Amygdala (tissue), 56 donors: ENCODE measurements at places on chromosomes 1 and 21.

- no peak for DNase-seq
These were observed 98.8 kb downstream of the RASAL2 start for GRCh38 chr1:178192686-178193085.

- DNase-seq = no peak
These were observed 77.5 kb downstream of the SLC45A1 start for GRCh38 chr1:8395433-8395866.

- no peak for DNase-seq
These were observed 278.9 kb downstream of the TGFB2 start for GRCh38 chr1:218624052-218624451.

DNA sequence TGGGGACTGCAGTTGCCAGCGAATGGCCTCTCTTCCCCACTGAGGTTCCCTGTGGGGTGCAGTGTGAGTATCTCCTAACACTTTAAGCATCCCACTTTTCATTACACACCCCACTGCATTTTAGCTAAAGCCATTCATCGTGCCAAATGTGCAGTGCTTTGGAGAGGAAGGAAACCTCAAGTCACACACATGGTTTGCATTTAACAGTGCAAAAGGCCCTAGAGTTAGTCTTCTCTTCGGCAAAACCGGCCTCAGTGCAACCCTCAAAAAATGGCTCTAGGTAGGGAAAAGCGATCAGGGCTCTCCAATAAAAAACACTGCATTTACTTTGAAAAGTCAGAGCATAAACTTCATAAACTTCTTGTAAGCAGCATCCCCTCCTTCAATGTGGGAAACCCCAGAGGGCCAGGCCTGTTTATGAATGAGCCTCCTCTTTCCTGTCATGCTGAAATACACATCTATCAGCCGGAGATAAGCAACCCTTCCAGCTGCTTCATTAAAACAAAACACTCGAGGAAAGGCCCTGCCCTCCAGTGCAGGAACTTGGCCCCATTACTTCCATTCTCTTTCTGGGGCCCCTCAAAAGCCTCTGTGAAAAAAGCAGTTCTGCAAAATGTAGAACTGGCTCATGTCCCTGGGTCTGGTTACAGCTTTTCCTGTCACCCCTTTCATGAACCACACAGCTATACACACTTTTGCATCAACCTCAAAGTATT is 184.0 kb downstream of the CDC7 start:
- DNase-seq = no peak

DNA sequence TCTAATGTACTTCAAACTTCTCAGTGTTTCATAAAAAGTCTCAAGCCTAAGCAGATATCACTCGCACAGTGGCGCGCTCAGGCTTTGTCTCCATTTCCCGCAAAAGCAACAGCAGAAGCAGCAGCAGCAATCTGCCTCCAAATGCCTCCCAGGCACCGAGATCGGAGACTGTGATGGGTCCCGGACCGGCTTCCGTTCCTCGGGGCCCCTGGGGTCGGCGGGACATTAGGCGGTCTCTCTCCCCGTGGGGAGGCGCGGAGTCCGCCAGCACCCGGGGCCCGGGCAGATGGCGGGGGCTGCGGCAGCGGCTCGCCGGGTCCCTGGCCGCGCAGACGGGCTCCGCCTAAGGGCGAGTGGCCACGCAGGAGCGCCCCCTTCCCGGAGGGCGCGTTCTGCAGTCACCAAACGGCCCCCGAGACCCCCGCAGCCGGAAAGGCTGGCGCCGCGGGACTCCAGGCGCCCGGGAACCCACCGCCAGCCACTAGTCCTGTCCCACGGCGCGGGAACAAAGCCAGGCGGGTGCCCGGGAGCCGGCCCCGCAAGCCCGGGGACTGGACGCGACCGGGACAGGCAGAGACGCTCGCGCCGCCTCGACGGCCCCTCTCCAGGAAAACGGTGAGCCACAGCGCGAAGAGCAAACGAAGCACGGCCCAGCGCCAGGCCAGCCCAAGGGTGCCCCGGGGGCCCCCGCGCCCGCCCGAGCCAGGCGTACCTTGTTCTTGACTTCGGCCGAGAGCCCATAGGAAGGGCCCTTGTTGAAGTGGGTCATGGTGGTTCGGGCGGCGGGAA is 590 bp downstream of the CNN3 start:
- DNase-seq = peak; percentile 40

- DNase-seq = no peak
These were observed 43.3 kb downstream of the GPR88 start for GRCh38 chr1:100581096-100581705.

DNA sequence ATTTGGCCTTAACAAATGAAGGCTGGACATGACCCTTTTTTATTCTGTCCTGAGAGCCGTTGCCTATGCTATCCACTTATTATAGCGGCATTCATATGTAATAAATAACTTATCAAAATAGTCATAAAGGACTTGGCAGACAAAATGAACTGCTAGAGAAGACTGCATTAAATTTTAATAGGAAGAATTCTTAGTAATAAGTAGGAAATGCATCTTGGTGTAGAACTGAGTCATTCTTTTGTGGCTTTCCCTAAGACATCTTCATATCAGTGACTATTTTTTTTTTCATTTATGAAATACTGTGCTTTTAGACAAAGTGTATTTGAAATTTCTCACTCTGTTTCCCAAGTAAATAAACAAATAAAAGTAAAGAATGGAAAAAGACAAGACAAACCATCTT is 45.6 kb downstream of the PBX1 start:
- DNase-seq = no peak

DNA sequence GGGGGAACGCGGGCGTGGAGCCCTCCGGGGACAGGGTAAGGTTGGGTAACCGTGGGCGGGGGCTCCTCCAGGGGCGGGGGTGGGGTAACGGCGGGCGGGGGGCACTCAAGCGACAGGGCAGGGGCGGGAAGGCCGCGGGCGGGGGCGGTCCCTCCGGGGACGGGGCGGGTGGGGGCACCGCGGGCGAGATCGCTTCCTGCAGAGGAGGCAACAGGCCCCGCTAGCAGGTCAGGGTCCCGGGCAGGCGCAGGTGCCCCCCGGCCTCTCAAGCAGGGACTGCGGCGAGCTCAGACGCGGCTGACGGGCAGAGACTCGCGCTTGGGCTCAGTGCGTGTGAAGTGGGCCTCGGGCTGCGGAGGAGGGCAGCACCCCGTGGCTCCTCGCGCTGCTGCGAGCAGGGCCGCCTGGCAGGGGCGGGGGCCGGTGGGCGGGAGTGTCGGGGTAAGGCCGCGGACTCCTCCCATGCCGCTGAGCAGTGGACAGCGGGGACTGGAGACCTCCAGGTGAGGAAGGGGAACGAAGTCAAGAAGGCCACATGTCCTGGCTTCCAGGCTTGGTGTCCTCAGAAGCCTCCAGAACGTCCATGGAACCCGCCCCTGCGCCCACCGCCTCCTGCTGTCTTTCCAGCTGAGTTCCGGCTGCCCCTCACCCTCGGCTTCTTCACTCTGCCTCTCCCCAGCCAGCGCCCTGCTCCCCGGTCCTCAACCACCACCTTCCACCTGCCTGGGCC is 627 bp upstream of the GNB1 start:
- DNase-seq = peak; percentile 74

DNA sequence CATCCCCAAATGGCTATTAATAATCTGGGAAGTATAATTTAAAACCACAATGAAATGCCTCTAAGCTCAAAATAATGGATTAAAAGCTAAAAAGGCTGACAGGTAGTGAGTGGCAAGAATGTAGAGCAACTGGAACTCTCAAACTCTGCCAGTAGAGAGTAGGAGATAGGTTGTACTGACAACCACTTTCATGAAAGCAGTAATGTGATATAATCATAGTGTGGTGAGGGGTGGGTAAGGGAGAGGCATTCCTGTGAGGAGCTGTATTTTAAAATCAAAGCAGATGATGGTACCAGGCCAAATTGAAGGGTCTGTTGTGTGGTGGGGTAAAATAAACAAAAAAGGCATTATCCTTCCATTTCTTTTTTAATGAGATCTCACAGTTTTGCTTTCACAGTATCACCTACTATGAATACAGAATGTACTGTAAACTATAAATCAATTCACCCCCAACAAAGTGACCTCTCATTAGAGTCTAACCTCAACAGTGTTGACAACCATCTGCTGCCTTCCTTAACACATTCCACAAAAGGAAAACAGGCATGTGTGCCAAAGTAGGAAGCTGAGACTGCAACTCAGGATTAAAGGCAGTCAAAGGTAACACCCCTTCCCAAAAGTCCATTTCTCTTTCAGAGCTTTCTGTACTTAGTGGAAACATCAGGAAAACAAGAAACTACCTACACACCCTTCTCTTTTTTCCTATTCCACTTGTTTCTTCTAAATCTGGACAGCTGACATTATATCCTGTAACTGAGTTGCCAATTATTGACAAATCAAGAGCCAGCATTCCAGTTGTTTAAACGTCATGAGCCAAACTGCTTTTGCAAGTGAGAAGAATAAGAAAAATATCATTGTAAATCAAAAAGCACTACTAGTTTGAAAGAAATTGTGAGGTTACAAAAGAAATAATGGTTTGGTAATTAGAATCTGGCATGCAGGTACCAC is 130.8 kb downstream of the FAF1 start:
- no peak for DNase-seq

- no peak for DNase-seq
These were observed 44.6 kb downstream of the ZFYVE9 start for GRCh38 chr1:52186449-52186848.

- peak; percentile 16 for DNase-seq
These were observed at the start of gene GPR161 for GRCh38 chr1:168136709-168137514. TSS of gene GPR161 (minus strand) at chr1:168136930. CDS start at chr1:168104850, 32,080 bp downstream.

GRCh38 chr1:97010566-97011264 is 289.1 kb downstream of the PTBP2 start:
- no peak for DNase-seq

DNA sequence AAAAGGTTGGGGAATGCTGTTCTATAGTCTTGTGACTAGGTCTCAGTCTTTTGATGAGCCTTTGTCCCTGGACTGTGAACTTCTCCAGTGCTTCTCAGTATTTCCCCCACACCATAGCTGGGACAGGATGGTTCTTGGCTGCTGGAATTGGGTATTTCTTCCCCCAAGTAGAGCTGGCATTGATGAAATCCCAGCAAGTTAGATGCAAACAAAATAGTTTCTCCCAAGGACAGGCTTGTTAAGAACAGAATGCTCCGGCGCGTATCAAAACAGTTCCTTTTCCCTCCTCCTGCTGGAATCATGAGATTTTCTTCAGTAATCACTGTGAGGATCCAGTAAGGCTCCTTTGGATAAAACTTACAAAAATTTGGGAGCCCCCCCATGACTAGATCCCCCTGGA is 162.6 kb downstream of the PIK3R3 start:
- DNase-seq = no peak

- no peak for DNase-seq
These were observed 4.8 kb upstream of the IL24 start for GRCh38 chr1:206892351-206892984.

GRCh38 chr1:192609110-192610079 is 26.6 kb upstream of the RGS13 start:
- no peak for DNase-seq

DNA sequence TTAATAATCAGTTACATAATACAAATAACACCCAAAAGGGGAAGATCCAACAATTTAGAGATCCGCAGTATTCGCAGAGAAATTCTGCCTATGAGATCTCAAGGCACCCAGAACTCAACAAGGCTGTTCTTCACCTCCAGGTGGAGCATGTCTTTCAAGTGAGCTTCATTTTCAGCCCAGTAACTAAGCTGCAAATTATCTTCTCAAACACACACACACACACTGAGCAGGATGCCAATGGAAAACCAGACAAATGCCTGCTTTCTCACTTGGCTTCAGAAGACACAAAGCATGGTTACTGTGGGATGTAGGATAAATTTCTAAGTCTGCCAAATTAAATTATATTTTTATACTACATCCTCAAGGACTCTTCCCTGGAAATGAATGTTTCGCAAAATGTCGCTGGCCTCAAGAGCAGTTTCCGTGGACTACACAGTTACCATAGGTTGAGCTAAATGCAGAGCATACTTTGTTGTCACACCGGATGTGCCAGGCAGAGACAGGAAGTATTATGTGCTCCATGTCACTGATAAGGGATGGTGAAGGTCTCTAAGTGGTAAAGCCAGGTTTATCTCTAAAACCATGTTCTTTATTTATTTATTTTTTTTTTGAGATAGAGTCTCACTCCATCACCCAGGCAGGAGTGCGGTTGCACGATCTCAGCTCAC is 30.3 kb downstream of the UBR4 start:
- DNase-seq = no peak

GRCh38 chr1:14735841-14736240 is 137.4 kb downstream of the KAZN start:
- no peak for DNase-seq

DNA sequence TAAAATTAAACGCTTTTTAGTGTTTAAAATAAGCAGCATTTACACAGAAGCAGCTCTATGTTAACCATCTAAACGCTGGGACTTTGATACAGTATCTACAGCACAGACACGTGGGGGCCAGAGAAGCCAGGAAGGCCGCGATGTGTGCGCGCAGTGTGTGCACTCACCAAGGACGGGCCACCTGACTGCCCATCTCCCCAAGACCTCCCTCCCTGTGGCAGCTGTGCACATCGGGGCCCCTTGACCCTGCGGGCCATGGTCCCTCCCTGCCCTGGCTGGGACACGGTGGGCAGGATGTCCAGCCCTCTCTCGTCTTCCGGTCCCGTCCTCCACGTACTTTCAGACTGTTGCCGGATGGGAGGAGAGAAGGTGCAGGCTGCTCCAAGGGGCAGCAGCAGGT is 4.2 kb downstream of the TAS1R3 start:
- no peak for DNase-seq

DNA sequence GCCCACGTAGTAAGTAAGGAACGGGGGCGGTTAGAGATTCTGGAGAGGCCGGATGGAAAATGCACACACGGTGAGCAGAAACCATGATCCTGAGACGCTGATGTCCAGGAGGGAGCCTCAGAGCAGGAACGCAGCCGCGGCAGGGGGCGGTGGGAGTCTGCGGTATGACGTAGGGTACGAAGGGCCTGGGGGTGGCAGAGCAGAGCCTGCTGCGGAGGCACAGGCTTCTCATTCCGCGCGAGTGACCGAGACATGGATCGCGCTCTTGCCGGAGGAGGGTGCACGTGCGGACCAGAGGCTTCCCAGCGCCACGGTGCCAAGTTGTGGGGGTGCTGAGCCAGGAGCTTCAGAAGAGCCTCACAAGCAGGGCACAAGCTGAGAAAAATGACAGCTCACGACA is 176.2 kb downstream of the KIF26B start:
- no peak for DNase-seq

- no peak for DNase-seq
These were observed 40.5 kb downstream of the ESRRG start for GRCh38 chr1:216682752-216683151.

DNA sequence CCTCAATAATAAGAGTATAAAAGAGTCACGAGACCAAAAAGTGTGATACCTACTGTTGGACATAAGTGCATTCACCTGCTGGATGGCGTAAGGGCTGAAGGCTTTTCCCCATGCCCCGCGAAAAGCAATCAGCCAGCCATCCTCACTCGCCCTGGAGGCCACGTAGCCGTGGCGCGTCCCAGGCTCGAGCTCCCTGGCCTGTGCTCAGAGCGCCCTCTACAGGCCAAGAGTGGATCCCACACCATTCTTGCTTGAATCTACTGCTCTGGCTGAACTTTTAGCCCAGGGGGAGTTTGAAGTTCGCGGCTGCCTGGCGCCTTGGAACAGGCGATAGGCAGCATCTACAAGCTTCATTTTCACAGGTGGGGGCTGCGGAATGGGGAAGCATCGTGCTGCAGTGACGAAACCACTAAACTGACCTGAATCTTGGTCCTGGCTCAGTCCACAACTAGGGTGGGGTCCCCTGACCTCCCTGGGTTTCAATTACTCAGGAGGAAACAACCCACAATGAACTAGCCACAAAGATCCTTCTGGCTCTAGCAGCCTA is 70.3 kb upstream of the SERBP1 start:
- DNase-seq = no peak
